ENCODE measurements at places on chromosomes 12 and 14.

DNA sequence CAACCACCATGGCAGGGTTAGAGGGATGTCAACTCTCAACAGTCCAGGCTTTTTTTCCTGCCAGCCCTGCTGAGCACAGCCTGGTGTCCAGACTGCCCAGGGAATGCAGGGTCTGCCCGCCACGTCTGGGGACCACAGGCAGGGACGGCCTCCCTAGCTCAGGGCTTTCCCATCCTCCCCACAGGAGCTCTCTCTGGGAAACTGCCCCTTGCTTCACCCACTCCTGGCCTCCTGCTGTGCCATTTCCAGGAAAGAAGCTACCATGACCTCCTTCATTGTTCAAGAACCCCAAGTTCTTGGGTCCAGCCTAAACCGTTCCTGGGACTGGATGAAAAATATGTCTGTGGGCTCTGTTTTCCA, 4.8 kb downstream of the SCNN1A start:
- no peak for DNase-seq

- DNase-seq = no peak
Measured at GRCh38 chr14:35978561-35978960, 152.4 kb downstream of the BRMS1L start.

DNA sequence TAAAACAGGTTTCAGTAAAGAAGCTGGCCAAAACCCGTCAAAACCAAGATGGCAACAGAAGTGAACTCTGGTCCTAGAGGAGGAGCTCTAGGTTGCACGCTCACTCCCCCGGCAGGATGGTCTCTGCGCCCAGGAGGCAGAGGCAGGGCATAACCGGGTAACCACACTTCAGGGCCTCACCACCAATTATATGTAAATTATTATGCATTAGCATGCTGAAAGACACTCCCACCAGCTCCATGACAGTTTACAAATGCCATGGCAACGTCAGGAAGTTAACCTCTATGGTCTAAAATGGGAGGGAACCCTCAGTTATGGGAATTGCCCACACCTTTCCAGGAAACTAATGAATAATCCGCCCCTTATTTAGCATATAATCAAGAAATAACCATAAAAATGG, 20.1 kb upstream of the SLC6A12 start:
- DNase-seq = no peak

GRCh38 chr12:58095002-58095401, 153.6 kb downstream of the ATP23 start:
- DNase-seq = no peak

DNA sequence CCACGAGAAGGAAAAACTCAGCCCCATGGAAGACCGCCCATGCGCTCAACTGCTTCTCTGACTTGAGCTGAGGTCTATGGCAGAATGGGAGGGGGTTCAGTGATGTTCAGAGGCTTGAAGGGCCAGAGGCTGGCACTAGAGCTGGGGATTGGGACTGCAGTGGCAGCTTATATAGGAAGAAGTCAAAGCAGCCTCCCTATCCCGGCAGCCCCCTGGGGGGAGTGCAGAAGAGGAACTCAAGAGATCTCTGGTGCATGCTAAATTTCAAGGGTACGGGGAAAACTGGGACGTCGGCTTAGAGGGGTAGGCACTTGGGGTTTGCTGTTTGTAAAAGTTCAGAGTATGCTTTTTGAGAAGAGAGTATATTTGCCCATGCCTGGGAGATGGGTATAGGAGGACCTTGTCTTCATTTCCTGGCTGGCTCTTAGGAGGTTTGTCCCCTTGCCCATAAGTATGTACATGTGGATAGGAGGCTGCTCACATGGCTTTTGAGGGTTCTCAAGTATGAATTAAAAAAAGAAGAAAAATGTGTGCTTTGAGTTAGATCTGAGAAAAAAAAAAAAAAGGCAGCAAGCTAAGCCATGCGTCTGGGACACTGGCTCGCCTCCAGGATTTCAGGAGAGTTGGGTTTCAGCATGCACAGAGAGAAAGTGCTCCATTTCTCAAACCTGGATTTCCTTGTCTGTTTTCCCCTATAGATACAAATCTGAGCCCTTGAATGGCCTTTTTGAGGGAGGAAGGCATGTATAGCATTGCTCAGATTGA, 3.2 kb upstream of the MEG3 start:
- DNase-seq = no peak

DNA sequence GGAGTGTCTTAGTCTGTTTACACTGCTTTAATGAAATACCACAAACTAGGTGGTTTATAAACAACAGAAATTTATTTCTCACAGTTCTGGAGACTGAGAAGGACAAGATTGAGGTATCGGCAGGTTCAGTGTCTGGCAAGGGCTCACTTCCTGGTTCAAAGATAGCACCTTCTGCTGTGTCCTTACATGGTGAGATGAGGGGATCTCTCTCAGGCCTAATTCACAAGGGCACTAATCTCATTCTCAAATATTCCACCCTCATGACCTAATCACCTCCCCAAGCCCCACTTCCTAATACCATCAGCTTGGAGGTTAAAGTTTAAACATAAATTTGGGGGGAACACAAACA, 35.0 kb upstream of the PLEK2 start:
- DNase-seq = no peak

- no peak for DNase-seq
Measured at GRCh38 chr12:21483531-21483930, 17.9 kb downstream of the RECQL start.

DNA sequence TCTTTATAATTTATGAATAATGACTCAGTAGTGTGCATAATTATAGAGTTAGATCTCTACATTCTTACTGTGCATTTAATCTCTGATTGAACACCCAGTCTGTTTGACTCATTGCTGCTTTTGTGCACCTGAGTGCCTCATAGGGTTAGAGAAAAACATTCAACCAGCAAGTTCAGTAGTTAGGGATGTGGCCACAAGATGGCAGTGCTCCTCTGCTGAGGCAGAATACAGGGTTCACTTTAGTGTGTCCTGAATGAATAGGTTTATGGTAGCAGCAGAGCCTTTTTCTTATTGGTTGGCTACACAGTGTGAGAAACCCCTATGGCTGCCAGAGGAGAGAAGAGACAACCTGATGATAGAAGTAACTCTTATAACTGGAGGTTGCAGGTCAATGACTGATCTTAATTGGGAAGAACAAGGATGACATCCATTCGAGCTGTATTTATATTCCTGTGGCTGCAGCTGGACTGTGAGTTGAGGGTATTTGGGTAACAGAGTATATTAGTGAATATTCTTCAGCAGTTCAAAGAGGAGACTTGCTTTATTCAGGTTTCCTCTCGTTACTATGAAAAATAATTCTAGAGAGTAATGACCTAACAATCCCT, 194.9 kb upstream of the OR4E1 start:
- DNase-seq = peak; percentile 52

DNA sequence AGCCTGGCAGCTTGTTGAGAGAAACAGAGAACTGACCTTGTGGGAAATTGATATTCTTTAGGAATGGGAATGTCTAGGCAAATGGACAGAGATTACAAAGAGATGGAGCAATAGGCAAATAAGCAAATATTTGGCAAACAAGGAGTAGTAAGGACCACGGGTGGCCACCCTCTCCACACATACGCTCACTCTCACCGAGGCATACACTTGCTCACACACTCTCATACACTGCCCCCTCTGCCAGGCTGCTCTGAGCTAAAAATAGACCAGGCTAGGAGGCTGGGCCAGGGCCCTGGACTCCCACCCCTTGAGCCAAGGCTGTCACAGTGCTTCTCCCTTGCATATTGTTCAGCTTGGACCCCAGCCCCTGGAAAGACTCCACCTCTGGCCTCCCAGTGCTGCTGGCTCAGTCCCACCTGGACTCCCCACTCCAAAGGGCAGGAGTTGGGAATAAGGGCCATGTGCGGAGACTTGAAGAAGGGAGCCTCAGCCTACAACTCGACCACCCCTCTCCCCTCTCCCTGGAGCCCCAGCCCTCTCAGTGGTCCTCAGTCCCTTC, 1.1 kb downstream of the PPP1R1A start:
- no peak for DNase-seq

DNA sequence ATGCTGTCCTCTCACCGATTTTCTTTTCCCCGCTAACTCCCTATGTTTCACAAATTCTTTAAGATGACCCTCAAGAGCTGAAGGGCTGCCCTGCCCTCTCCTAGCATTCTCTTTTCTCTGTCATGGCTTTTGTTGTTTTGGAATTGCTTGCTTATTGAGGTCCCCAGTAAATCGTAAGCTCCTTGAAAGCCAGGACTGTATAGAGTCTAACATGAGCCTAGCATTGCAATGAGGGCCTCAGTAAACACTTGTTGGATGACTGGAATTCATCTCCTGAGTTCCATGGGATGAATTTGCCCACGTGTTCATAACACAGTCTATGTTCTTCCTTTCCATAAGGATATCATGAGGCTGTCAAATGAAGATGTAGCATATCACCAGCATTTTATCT, 92.2 kb downstream of the APAF1 start:
- no peak for DNase-seq

DNA sequence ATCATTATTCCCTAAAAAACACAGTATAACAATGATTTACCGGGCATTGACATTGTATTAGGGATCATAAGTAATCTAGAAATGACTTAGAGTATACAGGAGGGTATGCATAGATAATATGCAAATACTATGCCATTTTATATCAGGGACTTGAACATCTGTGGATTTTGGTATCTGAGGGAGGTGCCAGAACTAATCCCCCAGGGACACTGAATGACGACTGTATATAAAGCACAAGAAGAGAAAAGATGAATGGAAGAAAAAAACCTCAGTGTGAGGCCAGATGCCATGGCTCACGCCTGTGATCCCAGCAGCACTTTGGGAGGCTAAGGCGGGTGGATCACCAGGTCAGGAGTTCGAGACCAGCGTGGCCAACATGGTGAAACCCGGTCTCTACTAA, 25.5 kb upstream of the COX6A1 start:
- no peak for DNase-seq

DNA sequence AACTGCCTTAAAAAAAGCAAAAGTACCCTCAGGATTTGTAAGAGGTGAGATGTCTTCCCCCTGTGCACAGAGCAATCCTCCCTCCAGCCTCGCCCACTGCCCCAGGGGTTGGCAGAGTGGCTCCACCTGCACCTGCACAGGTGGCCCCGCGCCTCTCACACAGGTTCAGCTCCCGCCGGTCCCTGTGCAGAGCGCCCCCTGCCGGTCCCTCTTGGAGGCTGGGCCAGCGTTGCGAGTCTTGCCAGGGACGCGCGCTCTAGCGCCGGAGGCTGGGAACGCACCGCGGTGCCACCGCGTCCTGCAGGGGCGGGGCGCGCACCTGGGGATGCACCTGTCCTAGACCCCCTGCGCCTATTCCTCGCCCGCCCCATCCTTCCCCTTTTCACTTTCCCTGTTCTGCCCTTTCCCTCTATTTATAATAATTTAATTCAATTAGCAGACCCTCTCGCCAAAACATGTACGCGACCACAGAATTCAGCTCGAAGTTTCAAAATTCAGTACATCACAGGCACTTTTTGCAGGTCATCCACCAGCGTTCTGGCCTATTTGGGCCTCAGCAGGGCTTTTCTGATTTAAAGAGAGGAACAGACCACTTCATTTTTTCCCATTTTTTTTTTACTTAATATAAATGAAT, 618.6 kb downstream of the AACS start:
- DNase-seq = no peak

DNA sequence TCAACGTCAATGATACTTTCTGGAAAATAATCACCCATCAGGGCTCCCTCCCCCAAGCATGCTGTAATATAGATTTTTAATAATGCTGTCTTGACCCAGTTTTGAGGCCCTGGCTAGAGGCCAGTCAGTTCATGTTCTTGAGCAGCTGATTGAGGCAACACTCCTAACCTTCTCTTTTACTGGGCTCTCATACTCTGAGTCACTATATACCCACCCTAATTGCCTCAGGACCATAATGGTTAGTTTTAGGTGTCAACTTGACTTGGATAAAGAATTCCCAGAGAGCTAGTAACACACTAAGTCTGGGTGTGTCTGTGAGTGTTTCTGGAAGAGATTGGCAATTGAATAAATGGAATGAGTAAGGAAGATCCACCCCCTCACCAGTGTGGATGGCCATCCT, 527.0 kb upstream of the ATP2B1 start:
- DNase-seq = no peak

DNA sequence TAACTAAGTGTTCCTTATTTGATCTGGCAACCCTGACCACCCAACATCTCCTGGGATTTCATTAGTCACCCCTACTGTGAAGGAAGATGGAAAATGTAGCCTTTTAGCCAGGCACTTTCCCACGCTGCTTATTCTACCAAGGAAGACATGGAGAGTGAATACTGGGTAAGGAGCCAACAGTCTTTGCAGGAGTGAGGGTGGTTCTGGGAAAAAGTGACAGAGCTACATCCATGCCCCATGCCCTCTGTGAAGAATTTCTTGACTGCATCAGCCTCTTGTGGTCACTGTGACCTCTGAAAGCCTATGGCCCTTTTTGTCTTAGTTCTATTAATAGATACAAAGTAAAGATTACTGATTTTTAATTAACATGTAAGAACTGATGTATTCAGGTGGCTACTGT, 196.0 kb upstream of the EEA1 start:
- DNase-seq = no peak

DNA sequence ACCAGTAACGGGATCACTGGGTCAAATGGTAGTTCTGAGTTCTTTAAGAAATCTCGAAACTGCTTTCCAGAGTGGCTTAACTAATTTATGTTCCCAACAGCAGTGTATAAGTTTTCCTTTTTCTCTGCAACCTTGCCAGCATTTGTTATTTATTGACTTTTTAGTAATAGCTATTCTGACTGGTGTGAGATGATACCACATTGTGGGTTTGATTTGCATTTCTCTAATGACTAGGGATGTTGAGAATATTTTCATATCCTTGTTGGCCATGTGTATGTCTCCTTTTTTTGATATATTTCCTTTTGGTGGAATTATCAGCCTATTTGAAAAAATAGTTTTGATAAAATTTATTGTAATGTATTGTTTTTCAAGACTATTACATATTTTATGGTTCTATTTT, 701.2 kb upstream of the FBXO33 start:
- no peak for DNase-seq

GRCh38 chr12:81759190-81760051, at the start of gene PPFIA2:
PPFIA2 (minus strand) TSS chr12:81759350.
- DNase-seq = no peak

DNA sequence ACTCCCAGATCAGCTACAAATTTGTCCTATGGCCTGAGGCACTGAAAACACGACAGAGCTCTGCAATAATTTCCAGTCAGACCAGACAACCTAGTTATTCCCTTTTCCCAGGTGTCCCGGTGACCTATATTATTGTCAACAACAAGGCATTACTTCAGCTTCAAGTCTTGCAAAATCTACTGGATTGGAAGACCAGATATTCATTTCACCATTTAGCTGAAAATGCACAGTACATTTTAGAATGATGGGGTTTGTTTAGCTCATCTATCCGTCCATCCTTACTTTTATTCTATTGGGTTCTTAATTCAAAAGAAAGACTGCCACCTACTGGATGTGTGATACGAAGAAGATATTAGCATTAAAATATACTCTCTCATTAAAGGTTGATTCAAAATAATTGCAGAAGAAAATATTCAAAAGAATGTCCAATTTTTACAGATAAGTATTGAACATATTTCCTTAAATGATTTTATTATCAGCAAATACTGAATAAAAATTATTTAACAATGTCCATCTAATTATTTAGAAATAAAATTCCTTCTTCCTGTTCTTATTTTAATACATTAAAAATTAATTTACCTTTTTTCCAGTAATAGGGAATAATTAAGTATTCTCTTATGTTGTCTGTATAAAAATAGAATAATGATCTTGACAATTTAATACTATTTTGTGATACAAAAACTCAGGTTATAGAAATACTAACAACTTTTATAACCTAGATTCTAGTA, 244.9 kb upstream of the LRIG3 start:
- no peak for DNase-seq

Data from CD8-positive, alpha-beta memory T cell (primary cell).